ENCODE measurements at places on chromosomes 2 and 18.

DNA sequence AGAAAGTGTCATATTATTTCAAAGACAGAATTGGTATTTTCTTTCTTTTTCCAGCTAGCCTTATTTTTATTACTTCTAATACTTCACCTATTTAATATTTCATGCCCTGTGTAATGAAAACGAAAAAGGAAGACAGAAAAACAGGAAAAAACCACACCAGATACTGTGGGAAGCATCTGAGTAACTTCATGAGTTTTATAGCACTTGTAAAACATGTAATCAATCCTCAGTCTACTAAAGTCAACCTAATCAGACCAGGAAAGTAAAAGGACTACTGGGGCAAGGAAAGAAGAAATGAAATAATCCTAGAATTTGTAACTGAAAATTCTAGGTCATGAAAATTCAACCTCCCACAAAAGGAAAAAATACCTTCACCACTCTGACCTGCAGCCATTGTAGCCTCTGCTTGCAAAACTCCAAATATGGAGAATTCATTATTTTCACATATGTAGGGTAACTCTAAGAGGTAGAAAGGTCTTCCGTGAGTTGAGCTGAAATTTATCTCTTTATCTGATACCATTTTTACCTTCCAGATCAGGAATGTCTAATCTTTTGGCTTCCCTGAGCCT is 34.7 kb upstream of the STRN start:
- DNase-seq = no peak

DNA sequence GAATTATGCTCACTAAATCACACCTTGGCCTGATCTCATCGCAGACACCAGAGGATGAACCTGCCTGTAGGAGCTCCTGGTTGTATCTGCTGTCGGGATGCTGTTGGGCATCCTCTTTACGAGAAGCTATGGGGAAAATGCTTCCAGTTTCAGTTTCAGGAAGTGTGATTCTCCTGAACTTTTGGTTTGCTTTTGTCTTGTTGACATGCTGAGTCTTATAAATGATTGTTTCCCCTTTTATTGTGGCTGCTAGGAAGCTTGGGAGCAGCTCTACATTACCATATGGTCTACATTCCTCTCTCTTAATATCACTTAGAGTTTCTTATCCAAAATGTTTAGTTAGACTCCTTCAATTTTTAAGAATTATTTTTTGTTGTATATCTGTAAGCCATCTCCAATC is 227.5 kb downstream of the MTX2 start:
- DNase-seq = no peak

- DNase-seq = no peak
Measured at GRCh38 chr2:234306426-234307173, 190.3 kb downstream of the ARL4C start.

- DNase-seq = no peak
Measured at GRCh38 chr2:120385355-120386127, 39.6 kb downstream of the INHBB start.

- DNase-seq = no peak
Measured at GRCh38 chr18:74019864-74020263, 127.8 kb downstream of the FBXO15 start.

DNA sequence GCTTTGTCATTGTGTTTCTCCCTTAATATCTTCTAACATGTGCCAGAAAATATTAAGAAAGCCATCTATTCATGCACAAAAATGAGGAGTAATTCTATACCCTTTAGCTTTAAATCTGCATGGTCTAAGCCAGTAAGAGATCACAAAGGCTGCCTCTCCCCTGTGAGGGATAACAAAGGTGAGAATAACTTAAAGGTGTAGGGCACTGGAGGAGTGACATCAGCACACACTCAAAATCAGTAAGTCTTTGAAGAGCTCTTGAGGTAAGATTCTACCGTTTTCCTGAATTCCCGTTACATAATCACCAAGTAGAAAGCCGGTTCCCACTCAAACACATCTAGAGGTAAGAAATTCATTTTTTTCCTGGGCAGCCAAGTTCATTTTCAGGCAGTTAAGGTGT is 123.9 kb upstream of the SULT1C3 start:
- no peak for DNase-seq

DNA sequence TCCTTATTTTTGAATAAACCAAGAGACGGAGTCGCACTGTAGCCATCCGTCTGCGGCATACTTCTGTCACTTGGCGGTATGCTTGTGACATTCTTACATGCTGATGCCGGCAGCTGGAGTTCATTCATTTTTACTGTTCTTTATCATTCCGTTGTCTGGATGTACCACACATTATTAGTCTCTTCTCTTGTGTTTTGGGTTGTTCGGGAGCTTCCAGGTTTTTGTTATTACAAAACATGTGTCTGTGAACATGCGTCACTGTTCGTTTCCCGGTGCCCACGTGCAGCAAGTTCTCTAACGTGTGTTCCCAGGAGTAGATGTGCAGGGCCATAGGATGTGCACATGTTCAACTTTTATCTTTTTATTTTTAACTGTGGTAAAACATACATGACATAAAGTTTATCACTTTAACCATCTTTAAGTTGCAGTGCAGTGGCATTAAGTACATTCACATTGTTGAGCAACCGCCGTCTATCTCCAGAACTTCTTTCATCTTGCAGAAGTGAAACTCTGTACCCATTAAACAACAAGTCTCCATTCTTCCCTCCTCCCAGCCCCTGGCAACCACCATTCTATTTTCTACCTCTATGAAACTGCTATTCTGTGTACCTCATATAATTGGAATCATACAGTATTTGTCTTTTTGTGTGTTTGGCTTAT is 40.1 kb downstream of the MTCL1 start:
- DNase-seq = no peak

GRCh38 chr2:221477714-221478484 is 94.2 kb downstream of the EPHA4 start:
- no peak for DNase-seq

GRCh38 chr2:3547915-3548314 is 10.2 kb downstream of the RNASEH1 start:
- DNase-seq = no peak

GRCh38 chr18:23664674-23665073 is 2.0 kb upstream of the ANKRD29 start:
- no peak for DNase-seq

DNA sequence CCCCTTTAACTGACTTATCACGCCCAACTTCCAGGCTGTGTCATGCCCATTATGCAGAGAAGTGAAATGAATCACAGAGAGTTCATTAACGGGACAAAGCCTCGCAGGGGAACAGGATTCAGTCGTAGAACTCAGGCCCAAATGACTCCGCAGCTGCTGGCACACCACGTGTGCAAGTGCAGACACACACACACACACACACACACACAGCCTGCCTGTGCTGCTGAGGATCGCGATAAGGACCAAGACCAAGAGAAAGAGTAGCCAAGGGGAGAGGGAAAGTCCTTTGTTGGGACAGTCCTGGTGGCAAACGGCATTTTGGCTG is 90.0 kb upstream of the TAF1B start:
- DNase-seq = no peak

Measured in CD4-positive, alpha-beta T cell (primary cell).